ENCODE measurements at places on chromosomes 1 and 21.

DNA sequence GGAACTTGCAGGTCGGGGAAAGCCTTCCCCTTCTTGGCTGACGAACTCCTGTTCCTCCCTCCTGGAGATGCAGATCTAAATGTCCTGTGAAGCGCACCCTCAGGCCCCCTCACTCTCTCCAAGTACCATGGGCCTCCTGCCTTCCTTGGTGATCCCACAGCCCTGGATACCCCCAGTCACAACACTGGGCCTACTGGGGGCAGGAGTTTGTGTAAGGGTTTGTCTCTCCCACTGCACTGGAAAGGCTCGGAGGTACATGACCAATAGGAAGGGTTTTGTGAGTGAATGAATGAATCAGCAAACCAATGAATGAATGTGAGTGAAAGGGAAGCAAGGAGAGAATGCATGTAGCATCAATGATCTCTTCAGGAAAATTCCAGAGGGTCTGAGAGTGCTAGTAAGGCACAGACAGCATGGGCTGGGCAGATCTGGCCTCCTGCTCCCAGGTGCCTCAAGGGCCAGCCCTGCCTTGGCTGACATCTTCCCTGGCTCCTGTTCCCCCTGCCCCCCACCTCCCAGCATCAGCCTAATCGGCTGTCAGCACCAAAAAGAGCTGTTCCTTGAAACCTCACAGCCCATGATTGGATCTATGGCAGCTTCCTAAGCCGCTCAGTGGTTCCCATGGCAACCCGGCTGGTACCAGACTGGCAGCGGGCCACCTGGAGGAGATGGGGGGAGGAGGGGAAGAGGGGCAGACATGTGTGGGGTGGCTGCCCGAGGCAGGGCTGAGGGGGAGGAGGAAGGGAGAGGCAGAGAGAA is 95.8 kb downstream of the VWA5B1 start:
- DNase-seq: no peak

- DNase-seq: no peak
These were observed 69.4 kb downstream of the CDC7 start for GRCh38 chr1:91570120-91570448.

DNA sequence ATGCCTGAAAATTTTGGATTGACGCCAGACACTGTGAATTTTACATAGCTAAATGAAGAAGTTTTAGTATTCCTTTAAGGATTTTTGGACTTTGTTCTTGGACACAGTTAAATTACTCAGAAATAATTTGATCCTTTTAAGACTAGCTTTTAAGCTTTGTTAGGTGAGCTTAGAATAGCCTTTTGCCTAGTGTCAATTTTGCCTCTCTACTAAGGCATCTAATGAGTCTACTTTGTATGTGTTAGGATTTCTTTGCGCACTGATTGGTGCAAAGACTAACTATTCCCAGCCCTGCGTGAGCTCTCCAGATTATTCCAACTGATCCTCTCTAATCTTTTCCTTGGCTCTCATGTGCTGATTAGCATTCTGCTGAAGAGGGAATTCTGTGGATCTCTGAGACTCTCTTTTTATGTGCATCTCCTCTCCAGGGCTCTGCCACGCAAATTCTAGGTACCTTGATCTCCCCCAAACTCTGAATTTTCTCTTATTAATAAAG is 128.1 kb upstream of the BCL9 start:
- no peak for DNase-seq

DNA sequence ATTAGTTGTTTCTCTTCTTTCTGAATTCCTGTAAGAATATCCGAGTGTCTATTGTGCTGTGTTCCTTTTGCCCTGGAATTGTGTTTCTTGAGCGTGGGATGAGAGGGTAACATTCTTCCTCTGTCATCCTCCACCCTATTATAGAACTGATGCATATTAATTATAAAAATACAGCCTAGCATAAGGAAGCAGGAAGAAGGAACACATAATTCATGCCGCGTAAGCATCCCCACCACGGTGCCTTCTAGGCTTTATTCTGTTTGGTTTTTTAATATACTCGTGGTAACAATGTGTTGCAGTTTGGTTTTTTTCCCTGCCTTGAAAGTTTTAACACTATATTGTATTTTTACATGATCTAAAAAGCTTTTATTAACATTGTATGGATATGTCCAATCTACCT is 65.7 kb downstream of the GALNT2 start:
- DNase-seq: no peak

- DNase-seq: no peak
These were observed 15.1 kb downstream of the KIAA1614 start for GRCh38 chr1:180927841-180928240.

GRCh38 chr1:239023732-239024360 is 362.5 kb upstream of the CHRM3 start:
- DNase-seq: no peak

GRCh38 chr1:36829066-36829465 is 205.2 kb downstream of the GRIK3 start:
- DNase-seq: no peak

DNA sequence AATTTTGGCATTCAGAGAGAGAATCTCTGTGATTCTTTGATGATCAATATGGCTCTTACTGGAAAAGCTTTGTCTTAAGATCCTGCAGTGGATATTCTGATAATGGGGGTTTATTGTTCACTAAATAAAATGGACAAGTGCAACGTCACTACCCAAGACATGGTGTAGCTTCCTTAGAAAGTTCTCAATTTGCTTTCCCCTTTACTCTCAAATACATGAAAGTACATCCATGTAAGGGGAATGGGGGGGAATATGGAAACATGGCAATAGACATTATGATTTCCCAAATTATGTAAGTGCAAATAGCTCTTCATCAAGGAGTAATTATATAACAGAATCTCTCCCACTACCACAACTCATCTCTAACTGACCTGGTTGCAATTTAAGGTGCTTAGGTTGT is 126.3 kb upstream of the DPYD start:
- no peak for DNase-seq

DNA sequence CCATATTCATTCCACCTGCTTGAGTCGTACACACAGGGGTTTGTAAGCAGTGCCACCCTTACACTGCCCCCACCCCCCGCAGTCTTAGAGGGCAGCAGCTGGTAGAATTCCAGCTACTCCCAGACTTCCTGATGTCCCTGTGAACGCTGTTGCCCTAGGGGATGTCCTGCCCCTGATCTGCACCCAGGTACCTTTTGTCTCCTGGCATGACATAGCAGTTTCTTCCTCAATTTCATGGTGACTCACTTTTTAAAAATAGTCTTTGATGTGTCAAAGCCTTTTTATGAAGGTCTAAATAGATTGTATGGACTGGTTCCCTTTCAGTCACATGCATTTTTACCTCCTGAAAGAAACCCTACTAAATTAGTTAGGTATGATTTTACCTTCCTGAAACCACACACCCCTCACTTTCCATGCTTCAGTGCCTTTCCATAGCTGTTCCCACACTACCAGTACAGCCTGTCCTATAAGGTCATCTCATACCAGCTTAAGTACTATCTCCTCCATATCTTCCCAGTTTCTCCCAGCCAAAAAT is 76.4 kb downstream of the ST3GAL3 start:
- DNase-seq: no peak

DNA sequence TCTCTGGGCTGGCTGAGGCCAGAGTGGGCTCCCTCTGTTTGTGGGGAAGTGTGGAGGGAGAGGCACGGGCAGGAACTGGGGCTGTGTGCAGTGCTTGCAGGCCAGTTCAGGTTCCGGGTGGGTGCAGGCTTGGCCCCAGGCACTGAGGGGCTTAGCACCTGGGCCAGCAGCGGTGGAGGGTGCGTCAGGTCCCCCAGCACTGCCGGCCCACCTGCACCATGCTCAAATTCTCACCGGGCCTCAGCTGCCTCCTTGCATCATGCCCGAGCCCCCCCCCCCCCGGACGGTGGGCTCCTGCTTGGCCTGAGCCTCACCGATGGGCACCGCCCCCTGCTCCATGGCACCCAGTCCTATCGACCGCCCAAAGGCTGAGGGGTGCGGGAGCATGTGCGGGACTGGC is 26.3 kb upstream of the FCGR2A start:
- DNase-seq: no peak

DNA sequence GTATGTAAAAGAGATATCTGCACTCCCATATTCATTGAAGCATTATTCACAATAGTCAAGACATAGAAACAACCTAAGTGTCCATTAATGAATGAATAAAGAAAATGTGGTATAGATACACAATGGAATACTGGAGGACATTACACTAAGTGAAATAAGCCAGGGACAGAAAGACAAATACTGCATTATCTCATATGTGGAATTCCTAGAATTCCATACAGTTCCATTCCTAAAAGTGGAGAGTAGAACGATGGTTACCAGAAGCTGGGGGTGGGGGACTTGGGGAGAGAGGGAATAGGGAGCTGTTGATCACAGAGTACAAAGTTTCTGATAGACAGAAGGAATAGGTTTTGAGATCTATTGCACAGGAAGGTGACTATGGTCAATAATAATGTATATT is 7.4 kb downstream of the TMED5 start:
- DNase-seq: no peak

GRCh38 chr21:37562920-37563640 is 196.5 kb downstream of the DYRK1A start:
- no peak for DNase-seq

- no peak for DNase-seq
These were observed 580 bp upstream of the AZIN2 start for GRCh38 chr1:33080373-33080772.

GRCh38 chr1:186511761-186512637 is 51.1 kb upstream of the PDC start:
- no peak for DNase-seq

- DNase-seq: no peak
These were observed 11.1 kb downstream of the ADGRB2 start for GRCh38 chr1:31752952-31753475.

DNA sequence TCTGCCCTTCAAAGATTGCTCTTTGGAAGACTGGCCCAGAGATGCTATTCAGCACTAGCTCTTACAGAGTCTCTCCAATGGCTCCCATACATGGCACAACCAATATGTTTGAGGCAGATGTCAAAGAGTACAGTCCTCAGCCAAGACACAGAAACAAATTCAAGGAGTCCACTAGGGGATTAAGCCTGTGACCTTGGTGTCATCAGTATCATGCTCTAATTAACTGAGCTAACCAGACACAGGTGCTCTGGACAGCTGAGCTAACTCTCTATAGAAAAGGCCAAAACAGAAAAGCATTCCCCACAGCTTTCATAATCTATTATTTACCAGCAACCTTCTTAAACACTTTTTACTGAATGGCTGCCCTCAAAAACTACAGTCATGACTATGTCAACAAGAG is 666.0 kb upstream of the PLXNA2 start:
- DNase-seq: no peak

GRCh38 chr1:45014321-45015028 is 2.4 kb downstream of the UROD start:
- DNase-seq: peak; percentile 41

DNA sequence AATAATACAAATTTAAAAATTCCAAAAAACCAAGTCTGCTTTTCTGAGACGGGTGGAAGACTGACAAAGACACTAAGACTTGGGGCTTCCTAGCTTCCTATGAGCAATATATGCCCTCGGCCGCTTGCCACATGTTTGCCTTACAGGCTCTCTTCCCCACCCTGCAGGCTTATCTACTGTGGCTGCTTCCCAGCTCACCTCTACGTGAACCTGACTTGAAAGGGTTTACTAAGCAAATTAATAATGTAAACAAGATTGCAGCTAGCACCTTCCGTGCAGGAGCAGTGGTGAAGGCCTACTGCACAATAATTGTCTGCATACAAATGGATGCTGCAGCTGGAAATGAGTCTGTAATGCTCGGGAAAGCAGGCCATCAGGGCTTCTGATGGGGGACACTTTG is 152.9 kb upstream of the DAB1 start:
- DNase-seq: no peak

GRCh38 chr1:26158908-26159742 is at the start of gene FAM110D:
Gene FAM110D (plus strand): TSS chr1:26159079. CDS start chr1:26161292, 2,213 bp downstream.
- no peak for DNase-seq

- no peak for DNase-seq
These were observed 66.7 kb downstream of the TLR5 start for GRCh38 chr1:223076362-223076761.

DNA sequence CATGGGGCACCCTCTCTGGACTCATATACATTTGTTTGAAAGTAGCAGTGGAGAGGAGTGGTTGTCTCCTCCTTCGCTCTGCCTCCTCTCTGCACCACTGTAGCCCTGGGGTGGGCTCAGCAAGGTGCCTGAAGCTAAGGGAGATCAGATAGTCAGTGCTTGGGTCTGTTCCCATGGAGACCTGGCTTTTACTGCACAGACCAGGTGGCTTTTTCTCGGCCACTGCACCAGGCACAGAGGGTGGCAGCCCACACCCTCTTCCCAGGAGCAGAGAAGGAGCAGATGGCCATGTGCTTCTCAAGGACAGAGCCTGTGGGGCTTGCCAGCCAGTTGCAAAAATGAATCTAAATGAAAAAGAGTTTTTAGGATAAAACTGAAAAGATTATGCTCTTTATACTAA is 123.4 kb upstream of the KCNK1 start:
- DNase-seq: no peak
